ENCODE measurements at places on chromosomes 1 and 21. TPM values are rescaled to one million over a fixed set of nuclear protein-coding genes. Genes with fewer than 3 reads are reported as not detected.

- H3K27ac ChIP-seq, result no peak overlapping the region
- H3K27me3 ChIP-seq, result no peaks in the 10 kb centered on the region
- no peaks in the 10 kb centered on the region for H3K4me1 ChIP-seq
- H3K36me3 ChIP-seq, result no peaks in the 10 kb centered on the region
- H3K4me3 ChIP-seq, result no peak overlapping the region
Measured at GRCh38 chr1:245258271-245258920, 103.6 kb downstream of the KIF26B start.

DNA sequence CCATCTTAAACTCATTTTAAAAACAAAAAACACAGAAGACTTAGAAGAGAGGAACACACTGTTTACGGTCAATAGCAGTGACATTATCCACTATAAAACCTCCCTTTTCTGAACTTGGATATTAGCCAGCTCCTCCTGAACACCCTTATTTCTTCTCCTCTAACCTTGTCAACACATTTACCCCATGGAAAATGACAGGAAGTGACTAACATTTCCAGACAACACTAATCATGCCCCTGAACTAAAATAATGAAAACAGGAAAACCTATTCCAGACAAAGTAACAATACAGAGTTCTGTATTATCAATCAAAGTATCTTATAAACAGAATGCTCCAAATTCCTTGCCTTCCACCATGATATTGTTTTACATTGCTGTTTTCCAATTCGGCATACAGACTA is 45.3 kb downstream of the PALMD start:
- H3K4me3 ChIP-seq, result no peak overlapping the region
- DNase-seq, result no peak
- no peaks in the 10 kb centered on the region for H3K4me1 ChIP-seq
- H3K27ac ChIP-seq, result no peak overlapping the region
- H3K27me3 ChIP-seq, result no peaks in the 10 kb centered on the region
- H3K36me3 ChIP-seq, result no peaks in the 10 kb centered on the region

DNA sequence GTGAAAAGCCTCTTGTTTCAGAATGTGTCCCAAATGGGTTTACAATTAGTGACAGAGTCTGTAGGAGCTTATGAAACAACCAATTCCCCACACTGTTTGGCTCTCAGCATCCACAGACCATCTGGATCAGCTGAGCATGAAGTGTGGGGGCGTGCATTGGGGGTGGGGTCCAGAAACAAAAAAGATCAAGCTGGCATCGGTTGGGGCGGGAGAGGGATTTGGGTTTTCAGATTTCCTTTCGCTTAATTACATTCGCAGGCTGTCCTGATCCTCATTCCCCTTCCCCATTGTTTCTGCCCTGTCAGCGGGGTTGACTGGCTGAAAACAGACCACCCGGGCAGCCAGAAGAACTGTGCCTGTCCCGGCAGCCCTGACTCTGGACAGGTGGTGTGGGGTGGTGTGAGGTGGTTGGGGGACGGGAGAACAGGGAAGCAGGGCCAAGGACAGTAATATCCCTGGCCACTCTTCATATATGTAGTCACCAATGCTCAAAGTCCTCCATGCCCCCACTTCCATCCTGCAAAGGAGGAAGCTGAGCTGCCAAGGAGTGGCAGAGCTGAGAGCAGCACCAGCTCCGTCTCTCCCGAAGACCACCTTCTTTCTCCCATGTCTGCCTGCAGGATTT is 92.0 kb downstream of the IER5 start:
- no peak overlapping the region for H3K4me3 ChIP-seq
- no peaks in the 10 kb centered on the region for H3K36me3 ChIP-seq
- peak; percentile 56 for DNase-seq
- peaks cover 10% of the 10 kb centered on the region for H3K4me1 ChIP-seq

DNA sequence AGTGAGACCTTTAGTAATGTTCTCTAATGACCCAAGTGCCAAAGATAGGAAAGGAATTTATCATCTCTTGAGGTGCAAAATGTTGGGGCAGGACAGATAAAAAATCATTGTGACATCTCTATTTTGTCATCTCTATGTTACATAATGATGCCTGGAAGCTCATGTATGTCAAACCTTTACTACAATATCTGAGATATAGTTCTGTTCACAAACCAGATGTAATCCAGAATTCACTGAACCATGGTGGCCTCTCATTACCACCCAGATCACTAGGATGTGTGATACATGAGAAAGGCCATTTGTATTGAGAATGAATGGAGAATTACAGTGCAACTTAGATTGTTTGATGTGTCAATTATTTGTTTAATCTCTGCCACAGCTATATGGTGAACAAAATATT is 22.0 kb upstream of the KCTD3 start:
- DNase-seq, result no peak
- no peaks in the 10 kb centered on the region for H3K27me3 ChIP-seq
- H3K36me3 ChIP-seq, result no peaks in the 10 kb centered on the region

DNA sequence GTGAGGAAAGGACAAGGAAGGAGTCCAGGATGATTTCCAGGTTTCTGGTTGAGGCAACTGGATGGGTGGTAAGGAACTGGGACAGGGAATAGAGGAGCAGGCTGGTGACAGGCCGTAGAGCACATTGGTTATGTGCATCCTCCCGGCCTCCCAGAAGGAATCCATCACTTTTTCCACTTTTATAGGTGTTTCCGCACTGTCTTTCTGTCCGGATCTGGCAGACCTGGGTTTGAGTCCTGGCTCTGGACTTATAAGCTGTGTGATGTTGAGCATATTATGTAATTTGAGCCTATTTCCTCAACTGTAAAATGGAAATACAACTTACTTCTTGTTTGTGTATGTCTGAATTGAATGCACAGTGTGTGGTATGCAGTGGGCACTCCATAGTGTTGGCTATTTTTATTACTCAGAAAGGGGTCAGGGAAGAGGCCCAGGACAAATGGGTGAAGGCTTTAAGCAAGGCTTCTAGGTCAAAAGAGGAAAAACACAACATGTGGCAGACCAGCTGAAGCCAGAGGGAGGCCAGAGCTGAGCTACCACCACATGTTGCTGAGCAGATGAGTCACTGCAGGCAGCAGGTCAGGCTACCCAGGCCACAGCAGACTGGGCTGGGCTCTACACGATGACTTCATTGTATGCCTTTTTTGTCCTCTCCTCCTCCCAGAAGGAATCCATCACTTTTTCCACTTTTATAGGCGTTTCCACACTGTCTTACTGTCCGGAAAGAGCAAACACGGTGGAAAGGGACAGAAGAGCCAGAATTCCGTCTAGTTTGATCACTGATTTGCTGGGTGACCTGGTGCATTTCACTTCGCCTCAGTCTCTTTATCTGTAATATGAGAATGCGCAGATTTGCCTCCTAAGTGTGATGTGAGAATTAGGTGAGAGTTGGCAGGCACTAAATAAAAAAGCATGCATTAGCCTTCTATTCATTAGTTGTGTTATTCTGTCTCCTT is 791 bp upstream of the MAST2 start:
- H3K27me3 ChIP-seq, result no peaks in the 10 kb centered on the region
- H3K4me3 ChIP-seq, result peak overlapping the region; percentile 85
- H3K27ac ChIP-seq, result peak overlapping the region; percentile 94
- peak; percentile 100 for DNase-seq
- peaks cover 20% of the 10 kb centered on the region for H3K4me1 ChIP-seq
- H3K36me3 ChIP-seq, result no peaks in the 10 kb centered on the region

DNA sequence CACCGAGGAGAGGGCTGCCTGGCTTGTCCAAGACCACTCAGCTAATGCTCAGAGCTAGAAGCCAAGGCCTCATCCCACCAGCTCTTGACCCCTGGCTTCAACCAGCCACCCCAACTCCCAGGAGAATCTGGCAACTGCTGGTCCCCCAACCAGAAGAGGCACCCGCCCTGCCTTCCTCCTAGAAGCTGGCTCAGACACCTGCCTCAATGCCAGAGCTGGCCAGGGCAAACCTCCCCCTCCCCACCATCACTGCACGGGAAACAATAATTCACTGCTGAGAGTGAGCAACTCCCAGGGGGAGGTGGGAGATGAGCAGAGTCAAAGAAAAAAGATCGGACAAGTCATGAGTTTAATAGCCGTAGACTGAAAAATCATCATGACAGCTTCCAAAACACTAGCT is 3.3 kb downstream of the CHD5 start:
- DNase-seq, result peak; percentile 67
- no peaks in the 10 kb centered on the region for H3K36me3 ChIP-seq
- no peak overlapping the region for H3K27ac ChIP-seq
- H3K27me3 ChIP-seq, result peaks cover 35% of the 10 kb centered on the region

- DNase-seq, result peak; percentile 74
- H3K27me3 ChIP-seq, result peaks cover 5% of the 10 kb centered on the region
- H3K4me3 ChIP-seq, result peak overlapping the region; percentile 67
- no peaks in the 10 kb centered on the region for H3K36me3 ChIP-seq
Measured at GRCh38 chr1:198699167-198700015, 60.6 kb downstream of the PTPRC start.

- no peak overlapping the region for H3K27ac ChIP-seq
- no peaks in the 10 kb centered on the region for H3K36me3 ChIP-seq
- no peak overlapping the region for H3K4me3 ChIP-seq
- no peaks in the 10 kb centered on the region for H3K27me3 ChIP-seq
Measured at GRCh38 chr1:81327103-81327710, 473.5 kb upstream of the ADGRL2 start.

- no peak for DNase-seq
- peaks cover 12% of the 10 kb centered on the region for H3K4me1 ChIP-seq
- no peaks in the 10 kb centered on the region for H3K36me3 ChIP-seq
Measured at GRCh38 chr1:92488416-92488815, 1.7 kb upstream of the GFI1 start.

DNA sequence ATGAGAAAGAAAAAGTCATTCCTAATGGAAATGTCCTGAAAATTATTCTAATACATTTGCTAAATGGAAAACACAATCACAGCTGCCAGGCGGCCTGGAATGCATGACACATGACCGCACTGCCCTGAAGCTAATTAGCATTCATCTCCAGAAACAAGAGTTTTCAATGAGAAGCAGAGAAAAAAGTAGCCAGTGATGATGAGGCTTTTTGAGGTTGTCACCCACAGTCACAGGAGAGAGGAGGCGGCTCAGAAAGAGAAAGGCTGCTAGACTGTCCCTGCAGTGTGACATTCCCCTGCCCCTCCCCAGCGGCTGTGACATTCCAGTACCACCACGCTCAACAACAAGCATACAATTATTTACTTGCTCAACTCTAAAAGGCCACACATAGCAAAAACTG is 122.9 kb upstream of the KRTAP19-8 start:
- no peak overlapping the region for H3K27ac ChIP-seq
- peaks cover 20% of the 10 kb centered on the region for H3K4me1 ChIP-seq
- H3K36me3 ChIP-seq, result no peaks in the 10 kb centered on the region
- no peak overlapping the region for H3K4me3 ChIP-seq
- no peaks in the 10 kb centered on the region for H3K27me3 ChIP-seq

DNA sequence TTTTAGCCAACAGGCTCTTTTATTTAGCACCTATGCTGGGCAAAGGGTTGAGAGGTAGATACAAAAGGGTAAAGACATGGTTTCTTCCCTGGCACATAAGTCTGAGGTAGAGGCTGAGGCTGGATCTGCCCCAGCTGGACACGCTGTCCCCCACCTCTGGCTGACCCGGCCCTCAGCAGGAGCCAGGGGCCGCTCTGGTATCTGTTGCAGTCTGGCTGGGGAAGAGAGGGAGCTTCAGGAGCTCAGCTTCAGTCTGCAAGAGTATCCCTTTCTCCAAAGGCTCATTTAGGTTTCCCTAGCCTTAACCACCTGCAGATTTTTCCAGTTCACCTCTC is 14.2 kb downstream of the BLACAT1 start:
- peaks cover 57% of the 10 kb centered on the region for H3K27me3 ChIP-seq
- no peak overlapping the region for H3K27ac ChIP-seq
- no peaks in the 10 kb centered on the region for H3K36me3 ChIP-seq
- H3K4me3 ChIP-seq, result no peak overlapping the region

GRCh38 chr1:19209439-19209989 is 552 bp downstream of the UBR4 start:
- peak overlapping the region; percentile 89 for H3K4me3 ChIP-seq
- peak overlapping the region; percentile 99 for H3K27ac ChIP-seq
- no peaks in the 10 kb centered on the region for H3K27me3 ChIP-seq
- peaks cover 4% of the 10 kb centered on the region for H3K36me3 ChIP-seq
- DNase-seq, result peak; percentile 71

DNA sequence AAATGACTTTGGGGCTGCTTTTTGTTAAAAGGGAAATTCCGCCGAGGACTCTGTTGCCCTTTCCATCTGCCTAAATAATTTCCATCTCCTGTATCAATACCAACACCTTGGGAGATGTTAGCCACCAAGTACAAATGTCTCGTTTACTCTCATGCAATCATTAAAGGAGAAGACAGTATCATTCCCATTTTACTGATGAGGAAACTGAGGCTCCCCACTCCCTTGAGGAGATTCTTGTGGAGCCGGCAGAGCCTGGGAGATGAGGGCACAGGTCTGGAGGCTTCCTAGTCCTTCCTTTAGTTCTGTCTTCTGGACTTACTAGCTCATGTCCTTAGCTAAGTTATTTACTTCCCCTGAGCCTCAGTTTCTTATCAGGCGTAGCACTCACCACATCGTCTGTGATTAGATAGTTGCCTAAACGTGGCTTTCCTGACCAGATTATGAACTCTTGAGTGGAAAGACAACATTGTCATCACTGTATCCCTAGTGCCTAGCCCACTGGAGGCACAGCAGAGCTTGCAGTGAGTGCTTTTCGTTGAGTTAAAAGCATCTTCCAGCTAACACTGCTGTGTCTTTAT is 81.6 kb downstream of the ADSS2 start:
- H3K36me3 ChIP-seq, result no peaks in the 10 kb centered on the region
- no peak overlapping the region for H3K4me3 ChIP-seq
- H3K4me1 ChIP-seq, result peaks cover 22% of the 10 kb centered on the region
- no peak for DNase-seq

- DNase-seq, result no peak
- peaks cover 13% of the 10 kb centered on the region for H3K27me3 ChIP-seq
- no peaks in the 10 kb centered on the region for H3K36me3 ChIP-seq
- H3K4me1 ChIP-seq, result no peaks in the 10 kb centered on the region
- no peak overlapping the region for H3K27ac ChIP-seq
Measured at GRCh38 chr21:25421321-25422028, 185.8 kb downstream of the MRPL39 start.

DNA sequence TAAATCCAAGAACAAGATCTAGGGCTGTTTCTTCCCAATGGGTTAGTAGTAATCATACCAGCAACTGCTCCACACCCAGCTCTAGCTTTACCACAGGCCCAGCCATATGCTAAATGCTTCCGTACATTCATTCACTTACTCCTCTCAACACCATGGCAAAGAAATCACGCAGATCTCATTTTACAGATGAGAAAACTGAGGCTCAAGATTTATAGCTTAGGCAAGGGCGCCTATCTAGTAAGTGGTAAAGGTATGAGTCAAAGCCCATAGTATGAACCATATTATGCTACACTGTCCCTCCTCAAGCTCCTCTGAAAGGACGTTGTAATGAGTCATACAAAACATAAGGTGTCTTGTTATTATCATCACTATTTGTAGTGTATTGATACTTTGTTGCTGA is 82.2 kb downstream of the NIBAN1 start:
- no peaks in the 10 kb centered on the region for H3K27me3 ChIP-seq
- H3K4me3 ChIP-seq, result no peak overlapping the region
- DNase-seq, result no peak
- peaks cover 21% of the 10 kb centered on the region for H3K4me1 ChIP-seq

The HPCAL4 gene
- total RNA-seq, result not detected

The ZNF683 gene
- total RNA-seq, result not detected

The MORC3 gene
- 37.4 TPM for total RNA-seq

The LPAR3 gene
- total RNA-seq, result 0.29 TPM

The HSPB7 gene
- 4.1 TPM for total RNA-seq

The KRTAP19-3 gene
- not detected for total RNA-seq

The SYNC gene
- total RNA-seq, result 129 TPM

The GJA9 gene
- not detected for total RNA-seq

The IBA57 gene
- total RNA-seq, result 4.4 TPM

The FMO5 gene
- total RNA-seq, result 2.7 TPM

The ZMPSTE24 gene
- 77.2 TPM for total RNA-seq

The FCAMR gene
- not detected for total RNA-seq

The HTR6 gene
- not detected for total RNA-seq

The PRR9 gene
- total RNA-seq, result not detected

The SYT11 gene
- total RNA-seq, result 34.5 TPM

Data from osteoblast (primary cell).